Activated CD4-positive, alpha-beta T cell treated with anti-CD3 and anti-CD28 coated beads, Interleukin-2, amount 50 U/mL, for 4 hours (primary cell): ENCODE measurements at places on chromosomes 6 and 20.

DNA sequence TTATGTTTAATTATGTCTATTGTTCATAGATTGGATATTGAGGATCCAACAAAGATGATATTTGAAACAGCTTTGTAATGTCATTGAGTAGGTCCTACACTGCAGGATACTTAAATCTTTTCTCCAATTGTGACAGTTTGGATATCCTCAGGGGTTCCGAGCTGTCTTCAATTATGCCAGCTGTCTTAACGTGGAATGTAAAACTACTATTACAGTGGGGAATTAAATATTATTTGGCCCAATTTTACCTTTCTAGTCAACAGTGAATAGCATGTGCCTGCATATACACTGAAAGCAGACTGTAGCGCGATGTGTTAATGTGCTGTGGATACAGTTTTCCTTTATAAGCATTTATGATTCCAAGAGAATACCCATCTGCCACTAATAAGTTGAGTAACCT is 156.9 kb downstream of the GRIK2 start:
- DNase-seq = no peak

DNA sequence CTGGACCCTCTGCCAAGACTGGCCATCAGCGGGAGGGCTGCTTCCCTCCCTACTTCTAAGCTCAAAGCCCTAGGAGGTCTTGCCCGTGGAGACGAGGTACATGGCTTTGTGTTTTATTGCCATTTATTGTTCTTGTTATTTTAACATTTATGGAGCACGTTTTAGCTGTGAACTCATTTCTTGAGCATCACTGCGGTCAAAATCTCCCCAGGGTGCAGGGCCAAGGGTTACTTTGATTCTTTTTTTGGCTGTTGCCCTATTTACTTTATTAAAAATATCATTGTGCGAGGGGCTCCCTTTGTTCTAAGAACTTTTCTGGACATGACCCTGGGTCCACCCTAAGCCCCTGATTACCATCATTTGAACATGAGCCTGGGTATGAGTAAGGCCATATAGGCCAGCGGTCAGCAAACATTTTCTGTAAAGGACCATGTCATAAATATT is 51.6 kb downstream of the EYA2 start:
- no peak for DNase-seq

DNA sequence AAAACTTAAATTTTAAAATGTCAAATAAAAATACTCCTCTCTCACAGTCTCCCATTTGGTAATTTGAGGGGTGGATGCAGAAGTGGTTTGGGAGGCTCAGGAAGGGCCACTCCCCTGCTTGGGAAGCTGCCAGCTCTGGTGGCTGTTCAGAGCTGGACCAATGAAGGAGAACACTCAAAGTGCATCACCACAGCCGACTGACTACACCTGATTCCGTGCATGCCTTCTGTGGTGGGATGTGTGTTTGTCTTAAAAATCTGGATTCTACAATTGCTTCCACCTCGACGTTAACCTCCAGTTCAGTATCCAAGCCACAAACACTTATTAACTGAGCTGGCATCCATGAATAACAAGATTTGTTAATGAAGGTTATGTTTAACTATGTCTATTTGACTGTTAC is 137.3 kb downstream of the FOXC1 start:
- no peak for DNase-seq

DNA sequence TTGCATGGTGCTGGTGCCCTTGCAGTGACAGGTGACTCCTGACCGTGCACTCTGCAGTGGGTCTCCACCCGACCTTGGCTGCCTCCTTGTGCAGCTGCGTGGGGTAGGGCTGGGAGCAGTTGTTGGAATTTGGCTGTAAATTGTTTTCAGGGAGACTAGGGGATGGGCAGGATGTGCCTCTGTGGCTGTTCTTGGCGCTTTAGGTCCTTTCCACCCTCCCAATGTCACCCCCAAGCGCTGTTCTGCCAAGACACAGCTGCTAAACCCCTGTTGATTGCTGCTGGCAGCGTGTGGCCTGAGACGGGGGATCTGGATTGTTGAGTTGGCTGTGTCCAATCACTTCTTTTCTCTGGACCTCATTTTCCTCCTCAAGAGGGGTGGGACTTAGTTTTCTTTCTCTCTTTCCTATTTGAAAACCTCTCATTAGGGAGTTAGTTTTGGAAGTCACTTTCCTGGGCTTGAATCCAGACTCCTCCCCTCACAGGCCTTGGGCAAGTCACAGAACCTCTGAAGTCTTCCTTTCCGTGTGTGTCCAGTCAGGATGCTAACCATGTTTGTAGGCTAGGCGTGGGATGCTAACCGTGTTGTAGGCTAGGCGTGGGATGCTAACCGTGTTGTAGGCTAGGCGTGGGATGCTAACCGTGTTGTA is 8.5 kb downstream of the IGF2R start:
- no peak for DNase-seq

DNA sequence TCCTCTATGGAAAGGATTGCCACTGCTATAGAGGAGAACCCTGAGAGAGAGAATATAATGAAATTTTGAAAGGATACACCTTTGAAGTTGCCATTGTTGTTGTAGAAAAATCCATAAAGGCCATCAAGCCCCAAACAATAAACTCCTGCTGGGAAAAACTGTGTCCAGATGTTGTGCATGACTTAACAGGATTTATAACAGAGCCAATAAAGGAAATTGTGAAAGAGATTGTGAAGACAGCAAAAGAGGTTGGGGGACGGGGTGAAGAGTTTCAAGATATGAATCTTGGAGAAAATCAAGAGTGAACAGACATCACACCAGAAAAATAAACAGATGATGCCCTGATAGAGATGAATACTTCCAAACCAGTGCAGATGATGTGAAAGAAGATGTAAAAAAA is 396.4 kb downstream of the BCKDHB start:
- no peak for DNase-seq

DNA sequence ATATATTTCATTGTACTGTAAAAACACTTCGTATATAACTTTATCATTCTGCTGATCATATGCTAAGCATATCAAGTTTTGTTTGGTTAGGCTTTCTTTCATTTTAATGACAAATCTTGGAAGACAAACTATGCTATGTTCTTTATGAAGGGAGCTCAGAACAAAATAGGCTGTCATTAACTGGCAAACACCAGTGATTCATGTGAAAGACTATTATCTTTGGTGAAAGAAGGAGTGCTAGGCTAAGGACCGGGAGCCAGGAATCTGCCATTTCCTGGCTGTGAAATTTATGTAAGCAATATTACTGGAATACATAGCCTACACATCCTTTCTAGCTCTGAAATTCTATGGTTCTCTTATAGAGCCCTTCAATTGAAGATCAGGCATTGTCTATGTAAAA is 136.2 kb upstream of the CCN2 start:
- no peak for DNase-seq

DNA sequence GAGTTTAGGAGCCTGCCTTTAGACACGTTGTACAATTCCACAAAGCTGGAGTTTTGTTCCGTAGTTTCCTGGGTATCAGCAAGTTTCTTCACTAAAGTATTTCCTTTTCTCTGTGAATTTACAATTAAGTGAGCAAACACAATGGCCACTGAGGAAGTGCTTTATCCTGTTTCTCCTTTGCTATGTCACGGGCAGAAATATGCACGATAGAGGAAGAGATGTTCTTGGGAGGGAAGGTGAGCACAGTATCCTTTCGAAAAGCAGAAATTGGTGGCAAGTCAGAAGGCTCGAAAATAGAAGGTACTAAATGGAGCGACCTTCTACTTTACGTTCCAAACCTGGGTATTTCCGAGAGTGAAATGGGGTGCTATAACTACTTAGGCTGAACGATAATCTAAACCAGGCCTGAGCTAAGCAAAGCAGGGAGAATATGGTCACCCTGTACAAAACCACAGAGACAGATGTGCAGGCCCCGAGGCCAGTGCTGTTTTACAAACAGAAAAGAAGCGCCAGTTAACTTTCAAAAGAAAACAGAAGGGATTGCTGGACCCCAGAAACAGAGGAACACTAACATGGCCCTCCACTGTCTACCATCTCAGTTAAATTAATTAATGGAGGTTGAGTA is 259.6 kb downstream of the TBC1D7 start:
- no peak for DNase-seq
